ENCODE measurements at places on chromosomes 5 and 9. TPM values are rescaled to one million over a fixed set of nuclear protein-coding genes. Genes with fewer than 3 reads are reported as not detected.

- no peak for DNase-seq
Observed at GRCh38 chr5:119323601-119324000, 32.2 kb upstream of the TNFAIP8 start.

GRCh38 chr5:52869391-52869790 is 81.7 kb downstream of the ITGA1 start:
- DNase-seq = no peak

DNA sequence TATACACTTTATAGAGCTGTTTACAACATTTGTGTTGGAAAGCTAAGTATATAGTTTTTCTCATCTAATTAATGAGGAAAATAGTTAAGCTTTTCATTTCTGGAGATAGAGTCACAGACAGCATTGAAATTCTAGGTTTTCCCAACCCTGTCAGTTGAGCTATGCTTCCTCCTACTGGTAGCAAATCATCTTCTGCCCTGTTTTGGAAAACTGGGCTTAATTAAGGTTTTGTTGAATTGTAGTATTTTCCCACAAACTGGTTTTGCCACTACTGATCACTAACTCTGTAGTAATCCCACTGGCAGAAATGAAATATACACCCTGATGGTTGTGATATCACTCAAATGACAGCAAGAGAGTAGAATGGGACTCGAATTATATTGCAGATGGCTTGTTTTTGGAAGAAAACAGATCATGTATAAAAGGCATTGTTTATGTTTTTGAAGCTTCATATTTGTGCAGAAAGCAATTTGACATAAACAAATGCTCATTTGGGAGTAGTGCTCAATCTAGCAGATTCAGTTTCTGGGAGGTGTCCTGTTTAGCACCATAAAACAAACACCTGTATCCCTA is 46.6 kb downstream of the CD180 start:
- no peak for DNase-seq

- DNase-seq = no peak
Observed at GRCh38 chr5:17187786-17188170, 29.7 kb upstream of the BASP1 start.

GRCh38 chr9:83957248-83957513 is 22.8 kb downstream of the HNRNPK start:
- no peak for DNase-seq

GRCh38 chr9:129033216-129033615 is 3.2 kb upstream of the MIGA2 start:
- DNase-seq = no peak

DNA sequence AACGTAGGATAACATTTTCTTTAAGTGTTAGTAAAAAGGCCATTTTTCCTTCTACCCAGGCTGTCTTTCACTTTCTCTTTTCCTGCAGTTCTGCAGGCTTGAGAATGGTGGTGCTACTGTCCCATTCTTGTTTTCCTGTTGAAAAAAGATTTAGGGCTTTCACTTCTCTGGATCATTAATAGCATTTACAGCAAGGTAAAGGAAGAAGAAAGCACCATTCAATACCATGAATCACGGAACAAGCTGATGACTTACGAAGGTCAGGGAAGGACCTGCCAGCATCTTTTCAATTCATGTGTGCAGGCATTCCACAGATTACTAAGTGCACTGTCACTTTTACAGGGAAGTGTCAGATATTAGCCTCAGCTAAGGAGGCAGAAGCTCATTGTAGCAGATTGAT is 292.8 kb downstream of the YTHDC2 start:
- no peak for DNase-seq

- no peak for DNase-seq
Observed at GRCh38 chr5:31992377-31992776, 181.7 kb downstream of the GOLPH3 start.

DNA sequence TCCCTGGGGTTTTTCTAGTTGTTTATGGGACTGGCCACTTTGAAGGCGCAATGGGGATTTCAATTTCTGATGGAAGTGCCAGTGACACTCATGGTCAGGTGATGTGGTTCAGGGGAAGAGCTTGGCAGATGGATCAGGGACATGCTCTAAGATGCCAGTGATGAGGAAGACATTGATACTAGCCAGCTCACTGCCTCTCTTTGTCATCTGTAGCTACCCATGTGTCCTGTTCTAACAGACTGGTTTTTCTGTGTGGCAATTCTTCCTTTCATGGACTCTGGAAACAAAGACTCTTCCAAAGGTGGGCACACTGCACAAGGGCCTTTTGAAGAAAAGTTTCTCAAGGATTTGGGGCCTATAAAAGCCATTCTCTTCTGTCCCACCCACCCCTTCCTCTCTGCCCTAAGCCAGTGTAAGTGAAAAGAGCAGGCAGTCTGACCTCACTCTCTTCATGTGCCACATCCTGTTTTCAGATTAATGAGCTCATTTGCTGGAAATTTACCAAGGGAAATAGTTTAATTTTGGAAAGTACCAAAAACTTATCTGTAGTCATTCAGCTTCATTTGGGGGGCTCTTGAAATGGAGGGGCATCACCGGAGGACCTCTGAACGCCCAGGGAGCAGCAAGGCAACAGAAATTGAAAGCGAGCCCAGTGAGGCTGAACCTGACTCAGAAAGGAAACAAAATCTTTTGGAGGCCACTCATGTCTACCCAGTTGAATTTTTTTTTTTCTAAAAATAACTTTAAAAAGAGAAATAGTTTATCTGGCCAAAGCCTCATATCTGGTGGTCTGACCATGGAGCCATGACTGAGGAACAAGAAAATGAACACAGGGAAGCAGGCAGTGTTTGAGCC is 4.9 kb upstream of the TRAF1 start:
- no peak for DNase-seq

GRCh38 chr9:104868687-104869404 is 59.1 kb downstream of the ABCA1 start:
- DNase-seq = peak; percentile 71

- DNase-seq = no peak
Observed at GRCh38 chr5:82591021-82591515, 312.9 kb upstream of the RPS23 start.

GRCh38 chr9:127769929-127770582 is 8.4 kb downstream of the SH2D3C start:
- DNase-seq = no peak

DNA sequence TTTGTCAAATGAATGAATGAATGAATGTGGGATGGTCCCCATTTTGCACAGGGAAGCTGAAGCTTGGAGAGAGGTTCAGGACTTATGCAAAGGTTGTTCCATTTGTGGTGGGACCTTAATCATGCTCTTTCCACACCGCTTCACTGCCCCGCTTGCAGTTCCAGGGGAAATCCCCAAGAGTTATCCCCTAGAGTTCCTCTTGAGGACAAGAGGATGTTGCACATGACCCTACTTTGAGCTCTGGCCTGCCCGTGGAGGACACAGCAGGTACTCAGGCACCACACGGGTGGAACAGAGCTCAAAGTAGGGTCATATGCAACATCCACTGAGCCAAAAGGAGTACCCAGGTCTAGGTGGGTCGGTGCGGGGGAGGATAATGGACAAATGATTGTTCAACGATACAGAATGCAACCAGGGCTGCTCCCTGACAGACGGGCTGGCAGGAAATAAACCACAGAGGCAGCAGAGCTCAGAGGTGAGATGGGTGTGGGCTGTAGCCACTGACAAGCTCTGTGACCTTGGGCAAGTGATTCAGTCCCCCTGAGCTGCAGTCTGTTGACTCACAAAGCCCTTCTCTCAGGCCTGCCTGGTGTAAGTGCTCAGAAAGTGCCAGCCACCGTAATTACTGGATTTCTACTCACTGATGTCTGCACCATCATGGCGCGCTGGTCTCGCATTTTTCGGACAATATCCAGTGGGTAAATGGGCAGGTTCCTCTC is 60.3 kb upstream of the EPB41L4B start:
- DNase-seq = no peak

GRCh38 chr5:133327946-133328401 is 276.2 kb downstream of the HSPA4 start:
- DNase-seq = no peak

- no peak for DNase-seq
Observed at GRCh38 chr9:86241216-86241615, 18.2 kb downstream of the C9orf153 start.

Gene HSPA4
- 79.9 TPM for total RNA-seq

Gene UGT3A1
- total RNA-seq = not detected

Gene CTXN3
- total RNA-seq = not detected

Gene PCDHGA8
- 3.7 TPM for total RNA-seq

Gene BTNL8
- total RNA-seq = 0.21 TPM

Gene C8G
- 3.5 TPM for total RNA-seq

Gene SIT1
- total RNA-seq = 1.6 TPM
